ENCODE measurements at places on chromosomes 6 and 20. TPM values are rescaled to one million over a fixed set of nuclear protein-coding genes. Genes with fewer than 3 reads are reported as not detected.

Gene SLC16A10
- total RNA-seq = 2.8 TPM

Gene UST
- total RNA-seq = 0.49 TPM

Gene GPR63
- 3.2 TPM for total RNA-seq

Gene WFDC5
- not detected for total RNA-seq

Gene PLEKHG1
- total RNA-seq = 0.27 TPM

Gene PLCB1
- 5.3 TPM for total RNA-seq

Gene TRIM10
- 0.05 TPM for total RNA-seq

Gene EYA4
- total RNA-seq = not detected

DNA sequence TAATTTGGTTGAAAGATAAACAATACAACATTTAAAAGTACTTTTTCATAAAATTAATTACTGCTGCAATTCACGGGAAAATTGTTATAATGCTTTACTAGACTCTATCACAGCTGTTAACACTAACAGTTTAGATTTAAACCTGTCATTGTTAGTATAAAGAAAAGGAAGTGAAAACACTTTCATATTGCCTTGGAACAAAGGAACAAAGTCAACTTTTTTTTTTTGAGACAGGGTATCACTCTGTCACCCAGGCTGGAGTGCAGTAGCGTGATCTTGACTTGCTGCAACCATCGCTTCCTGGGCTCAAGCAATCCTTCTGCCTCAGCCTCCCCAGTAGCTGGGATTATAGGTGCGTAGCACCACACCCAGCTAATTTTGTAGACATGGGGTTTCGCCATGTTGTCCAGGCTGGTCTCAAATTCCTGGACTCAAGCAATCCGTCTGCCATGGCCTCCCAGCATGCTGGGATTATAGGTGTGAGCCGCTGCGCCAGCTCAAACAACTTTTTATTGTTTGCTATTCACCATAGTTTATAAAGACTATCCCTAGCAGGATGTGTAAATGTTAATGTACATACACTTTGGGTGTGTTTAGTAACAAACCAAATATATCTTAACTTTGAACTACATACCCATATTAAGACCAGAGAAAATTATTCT, 22.1 kb downstream of the SLC35A1 start:
- no peak for DNase-seq

- DNase-seq = no peak
Measured at GRCh38 chr6:67391955-67392354, 1243.1 kb upstream of the ADGRB3 start.

DNA sequence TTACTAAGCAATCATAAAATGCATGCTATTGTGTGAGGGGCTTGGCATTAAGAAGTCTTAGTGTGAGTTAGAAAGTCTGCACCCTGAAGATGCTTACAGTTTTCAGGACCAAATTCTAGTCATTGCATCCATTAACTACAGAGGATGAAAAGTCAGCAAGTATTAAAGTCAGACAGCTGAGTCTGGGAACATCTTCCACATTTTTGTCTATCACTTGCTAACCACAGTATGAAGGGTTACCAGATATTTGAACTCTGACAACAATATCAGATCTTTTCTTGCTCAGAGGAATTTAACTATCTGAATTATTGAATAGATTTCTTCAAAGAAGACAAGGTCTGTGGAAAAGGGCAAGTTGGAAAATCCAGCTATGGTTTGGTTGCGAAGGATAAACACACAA, 264.4 kb downstream of the BTBD9 start:
- DNase-seq = no peak

- DNase-seq = no peak
Measured at GRCh38 chr20:10076126-10077080, 41.6 kb downstream of the ANKEF1 start.

- DNase-seq = peak; percentile 2
Measured at GRCh38 chr6:107488875-107489635, 862 bp upstream of the SOBP start.

DNA sequence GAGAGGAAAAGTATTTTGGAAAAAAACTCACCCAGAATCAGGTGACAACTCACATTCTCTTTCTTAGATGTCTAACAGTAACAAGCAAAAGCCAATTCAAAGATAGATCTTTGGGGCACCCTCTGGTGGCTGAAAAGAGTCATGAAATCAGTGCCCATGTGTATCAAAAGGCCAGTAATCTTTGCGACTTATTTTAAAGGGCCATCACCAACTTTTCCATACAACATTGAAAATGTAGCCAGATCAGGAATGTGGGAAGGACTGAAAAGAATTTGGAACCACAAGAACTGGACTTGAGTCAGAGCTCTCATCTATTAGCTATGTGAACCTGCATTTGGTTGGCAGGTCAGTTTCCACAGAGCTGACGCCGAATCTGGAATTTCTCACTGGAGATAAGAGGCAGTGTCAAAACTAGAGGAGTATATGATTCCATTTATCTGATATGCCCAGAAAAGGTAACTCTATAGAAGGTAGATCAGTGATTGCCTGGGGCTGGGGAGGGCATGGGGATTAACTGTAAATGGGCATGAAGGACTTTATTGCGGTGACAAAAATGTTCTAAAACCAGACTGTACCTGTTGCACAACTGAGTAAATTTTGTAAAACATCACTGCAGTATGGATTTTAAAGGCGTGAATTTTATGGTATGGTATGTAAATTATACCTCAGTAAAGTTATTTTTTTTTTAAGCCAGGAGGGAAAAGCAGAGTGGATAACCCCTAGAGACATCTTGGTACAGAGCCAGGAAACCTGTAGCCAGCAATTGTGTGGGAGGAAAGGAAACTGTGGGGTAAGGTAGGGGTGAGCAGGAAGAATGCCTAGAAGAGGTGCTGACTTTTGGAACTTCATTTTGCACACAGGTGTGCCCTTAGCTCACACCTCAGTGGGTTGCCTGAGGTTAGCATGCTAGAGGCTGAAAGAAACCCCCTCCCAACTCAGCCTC, 117.1 kb upstream of the ASF1A start:
- peak; percentile 55 for DNase-seq

DNA sequence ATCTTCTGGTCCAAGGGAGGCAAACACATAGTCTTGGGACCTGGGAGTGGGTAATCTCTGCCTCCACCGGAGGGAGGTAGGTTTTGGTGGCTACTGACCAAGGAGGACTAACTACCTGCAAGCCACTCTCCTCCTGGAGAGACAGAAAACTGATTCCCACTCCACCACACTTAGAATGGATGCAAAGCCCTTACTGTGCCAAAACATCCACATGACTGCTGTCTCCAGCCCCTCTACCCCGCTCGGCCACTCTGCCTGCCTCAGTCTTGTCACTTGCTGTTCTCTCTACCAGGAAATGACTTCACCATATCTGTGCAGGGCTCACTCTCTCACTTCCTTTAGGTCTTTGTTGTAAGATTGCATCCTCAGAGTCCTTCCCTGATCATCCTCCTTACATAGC, 129.5 kb upstream of the ARG1 start:
- peak; percentile 24 for DNase-seq

DNA sequence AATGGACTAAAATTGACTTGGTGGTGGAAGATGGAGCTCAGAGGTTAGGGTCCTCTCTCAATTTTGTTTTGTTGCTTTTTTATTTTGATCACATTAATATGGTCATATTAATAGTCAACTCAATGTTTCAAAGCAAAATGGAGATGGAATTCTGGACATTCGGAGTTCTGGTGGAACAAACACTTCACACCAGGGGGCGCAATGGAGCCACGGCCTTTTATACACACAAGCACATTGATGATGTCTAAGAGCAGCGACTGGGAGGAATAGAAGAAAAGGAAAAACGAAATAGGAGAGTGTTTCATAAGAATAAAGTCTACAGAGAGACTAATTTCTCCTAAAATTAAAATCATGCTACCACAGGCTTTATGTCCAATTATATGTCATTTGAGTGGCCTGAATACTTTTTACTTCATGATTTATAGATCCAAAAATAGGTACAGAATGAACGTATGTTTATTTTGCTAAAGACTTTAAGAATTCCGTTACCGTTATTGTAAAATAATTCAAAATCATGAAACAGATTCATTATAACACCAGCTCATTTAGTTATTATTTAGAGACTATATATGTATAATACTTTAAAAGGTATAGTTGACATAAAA, 197.6 kb upstream of the SASH1 start:
- DNase-seq = peak; percentile 15

DNA sequence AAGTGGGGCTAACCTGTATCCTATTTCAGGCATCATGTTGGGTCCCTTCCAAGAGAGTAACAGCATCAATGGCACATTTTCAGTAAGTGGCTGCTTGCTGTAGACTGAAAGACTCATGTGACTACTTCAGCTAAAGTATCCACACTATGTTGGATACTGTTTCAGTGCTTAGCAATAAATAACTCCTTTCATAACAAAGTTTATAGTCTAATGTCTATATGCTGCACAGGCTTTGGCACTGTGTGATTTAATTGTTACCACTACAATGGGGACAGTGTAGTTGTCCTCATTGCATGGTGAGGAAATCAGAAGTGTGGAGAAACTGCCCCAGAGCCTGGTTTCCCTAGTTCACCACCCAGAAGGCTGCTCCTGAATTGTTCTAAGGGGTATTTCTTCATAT, 318.0 kb upstream of the PTCHD4 start:
- DNase-seq = no peak

DNA sequence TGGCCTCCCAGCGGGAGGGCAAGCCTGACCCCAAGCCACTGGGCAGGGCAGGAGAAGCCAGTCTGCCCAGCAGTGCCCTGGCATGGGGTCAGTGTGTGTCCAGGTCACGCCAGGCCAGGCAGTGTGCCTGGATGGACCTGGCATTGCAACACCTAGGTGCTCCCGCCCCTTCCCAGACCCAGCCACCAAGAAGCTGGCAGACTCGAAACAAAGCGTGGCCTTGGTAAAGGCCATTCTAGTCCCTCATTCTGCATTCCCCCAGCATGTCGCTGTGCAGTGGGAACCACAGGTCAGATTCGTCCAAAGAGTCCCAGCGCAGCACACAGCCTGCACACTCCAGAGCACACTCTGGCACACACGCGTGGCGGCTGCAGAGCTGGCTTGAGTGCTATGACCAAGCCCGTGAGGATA, 19.3 kb upstream of the APMAP start:
- no peak for DNase-seq

DNA sequence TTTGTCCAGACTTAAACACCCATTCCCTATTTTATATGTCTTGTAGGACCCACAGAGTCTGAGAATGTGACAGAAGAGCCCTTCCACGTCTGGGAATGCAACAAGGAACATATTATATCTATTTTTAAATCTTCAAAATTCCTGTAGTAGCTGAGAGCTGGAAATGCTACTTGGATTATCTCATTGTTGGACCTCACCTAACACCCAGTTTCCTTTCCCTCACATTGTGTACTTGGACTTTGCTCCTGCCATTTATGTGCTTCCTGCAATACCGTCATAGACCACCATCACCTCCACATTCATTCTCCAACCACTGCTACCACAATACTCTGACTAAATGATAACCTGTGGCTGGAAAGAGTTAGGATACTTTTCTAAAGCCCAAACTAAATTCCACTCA, 335.4 kb downstream of the COL12A1 start:
- no peak for DNase-seq

- DNase-seq = no peak
Measured at GRCh38 chr6:39218868-39219567, 10.3 kb downstream of the KCNK5 start.

DNA sequence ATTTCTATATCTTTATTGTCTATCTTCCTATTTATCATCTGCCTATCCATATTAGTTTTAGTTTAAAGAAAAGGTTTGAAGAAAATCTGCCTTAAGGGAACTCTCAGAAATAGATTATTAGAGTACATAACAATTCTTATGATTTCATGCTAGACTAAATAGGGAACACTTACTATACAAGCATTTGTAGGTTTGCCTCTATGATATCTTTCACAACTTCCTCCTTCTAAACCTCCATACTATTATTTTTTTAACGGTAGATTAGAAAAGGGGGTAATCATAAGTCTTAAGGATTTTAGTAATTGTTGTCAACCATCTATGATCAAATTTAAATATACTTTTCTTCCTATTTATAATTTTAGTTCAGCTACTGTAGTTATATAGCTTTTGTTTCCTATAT, 11.6 kb upstream of the DSE start:
- no peak for DNase-seq

- DNase-seq = no peak
Measured at GRCh38 chr20:11469795-11470435, 447.8 kb upstream of the BTBD3 start.

GRCh38 chr6:98124171-98124570, 710.2 kb upstream of the POU3F2 start:
- no peak for DNase-seq

DNA sequence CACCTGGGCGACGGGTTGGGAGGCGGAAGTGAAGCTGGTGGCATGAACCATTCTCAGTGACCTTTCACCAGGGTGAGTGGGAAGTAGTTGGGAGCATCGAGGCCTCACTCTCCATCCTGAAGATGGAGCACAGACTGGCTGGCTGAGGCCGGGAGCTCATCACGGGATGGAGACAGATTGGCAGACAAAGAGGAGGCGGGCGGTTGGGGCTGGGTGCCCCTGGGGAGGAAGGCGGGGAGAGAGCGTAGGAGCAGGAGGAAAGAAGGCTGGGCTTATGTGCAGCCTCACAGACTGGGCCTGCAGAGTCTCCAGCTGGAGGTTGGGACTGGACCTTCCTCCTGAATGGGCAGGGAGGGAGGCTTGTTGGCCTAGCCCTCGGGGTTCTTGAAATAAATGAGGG, 44.2 kb upstream of the SCRT2 start:
- no peak for DNase-seq

DNA sequence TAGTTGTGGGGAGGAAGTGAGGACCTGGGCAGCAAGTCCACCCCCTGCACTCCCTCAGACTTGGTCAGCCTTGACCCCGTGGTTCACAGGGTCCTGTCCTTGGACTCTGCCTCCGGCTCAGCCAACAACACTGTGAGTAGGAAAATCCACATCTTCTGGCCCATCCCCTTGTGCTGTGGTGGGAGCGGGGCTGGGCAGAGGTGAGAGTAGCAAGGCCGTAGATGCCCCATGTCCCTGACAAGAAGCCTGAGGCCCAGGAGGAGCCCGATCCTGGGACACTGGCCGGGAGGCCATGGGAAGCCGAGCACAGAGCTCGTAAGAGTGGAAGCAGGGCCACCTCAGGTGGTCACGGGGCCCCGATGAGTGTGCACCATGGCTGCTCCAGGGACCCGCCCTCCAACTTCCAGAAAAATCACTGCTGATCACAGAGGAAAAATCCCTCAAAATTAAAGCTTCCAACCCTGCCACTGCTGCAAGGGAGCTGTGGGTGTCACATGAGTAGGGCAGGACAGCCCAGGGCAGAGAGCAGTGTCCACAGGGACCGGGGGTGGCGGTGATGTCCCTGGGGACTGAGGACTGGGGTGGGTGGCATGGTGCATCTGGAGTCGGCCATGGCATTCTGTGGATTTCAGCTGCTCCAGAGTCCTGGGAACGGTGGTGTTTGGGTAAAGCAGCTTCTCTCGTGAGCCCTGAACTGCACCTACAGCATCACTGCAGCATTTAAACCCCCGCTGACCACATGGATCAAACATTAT, 189.4 kb downstream of the DLL1 start:
- no peak for DNase-seq

GRCh38 chr6:42911171-42912021, 4.5 kb upstream of the PTCRA start:
- no peak for DNase-seq

All from activated T-helper 1 cell treated with anti-CD3 and anti-CD28 coated beads, Interleukin-12 subunit alpha, Interleukin-12 subunit beta, Interleukin-2, Interleukin-4 antibody, amounts not matched to agents 30 ng/mL and 10 ng/mL and 1 ng/mL, durations not matched to agents 14 hours and 24 hours and 36 hours (primary cell).